ENCODE measurements at places on chromosomes 3 and 15.

DNA sequence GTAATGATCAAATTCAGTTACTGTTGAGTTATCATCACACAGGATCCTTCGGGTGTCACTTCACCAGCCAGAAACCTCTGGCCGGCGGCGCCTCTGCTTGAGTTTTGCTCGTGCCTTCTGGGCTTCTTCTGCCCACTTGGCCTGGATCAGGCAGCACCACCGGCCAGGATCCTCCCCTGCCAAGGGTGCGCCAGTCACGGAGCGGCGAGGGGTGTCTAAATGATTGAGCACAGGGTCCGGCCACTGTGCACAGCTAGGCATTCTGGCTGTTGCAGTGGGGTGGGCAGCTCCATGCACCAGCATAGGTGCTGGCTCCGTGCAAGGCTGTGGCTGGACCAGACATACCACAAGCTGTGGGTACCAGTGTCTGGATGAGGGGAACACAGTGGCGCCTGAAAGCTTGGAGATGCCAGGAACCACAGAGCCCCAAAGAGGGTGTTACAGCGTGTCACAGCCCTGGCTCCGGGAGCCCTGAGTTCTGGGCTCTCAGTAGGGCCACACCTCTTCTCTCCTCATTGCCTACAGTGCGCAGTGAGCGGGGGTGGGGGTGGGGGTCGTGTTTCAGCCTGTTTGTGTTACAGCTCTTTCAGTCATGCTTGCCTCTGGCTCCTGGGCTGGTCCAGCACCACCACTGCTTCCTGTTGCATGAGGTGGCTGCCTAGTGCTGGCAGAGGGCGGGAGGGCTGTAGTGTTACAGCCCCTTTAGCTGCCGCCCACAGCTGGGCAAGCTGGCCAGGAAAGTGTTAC, 169.4 kb downstream of the FNDC3B start:
- no peak for DNase-seq

GRCh38 chr15:46855388-46855787, 861.9 kb upstream of the SEMA6D start:
- no peak for DNase-seq

GRCh38 chr3:136250903-136251460, 842 bp downstream of the PCCB start:
- no peak for DNase-seq

- no peak for DNase-seq
Observed at GRCh38 chr3:4306860-4307259, 3.7 kb downstream of the SETMAR start.

GRCh38 chr3:33032938-33033337, 64.0 kb downstream of the GLB1 start:
- no peak for DNase-seq

DNA sequence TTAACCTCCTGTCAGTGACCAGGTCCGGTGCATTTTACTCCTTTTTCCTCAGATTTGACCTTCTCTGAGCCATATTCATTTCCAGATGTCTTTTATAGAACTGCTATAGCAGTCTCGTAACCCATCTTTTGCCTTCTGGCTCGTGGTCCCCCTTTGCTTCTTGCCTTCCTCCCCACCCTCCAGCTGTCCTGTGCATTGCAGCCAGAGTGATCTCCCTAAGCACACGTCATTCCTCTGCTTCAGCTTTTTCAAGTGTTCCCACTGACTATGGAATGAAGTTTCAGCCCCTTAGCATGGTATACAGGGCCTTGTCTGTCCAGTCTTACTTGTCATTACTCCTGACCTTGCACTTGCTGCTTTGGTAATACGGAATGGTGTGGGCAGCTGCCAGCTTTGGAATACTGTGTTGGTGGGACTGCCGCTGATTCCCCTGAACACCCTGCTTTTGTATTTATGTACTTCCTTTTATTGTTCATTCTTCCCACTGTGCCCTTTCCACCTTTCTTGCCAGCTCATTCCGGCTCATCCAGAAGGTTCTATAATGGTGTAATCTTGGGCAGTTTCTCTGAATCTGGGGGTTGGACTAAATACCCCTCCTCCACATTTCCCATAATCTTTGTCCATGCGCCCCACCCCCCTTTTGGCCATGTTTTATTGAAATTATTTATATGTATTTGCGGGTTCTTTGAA, 38.9 kb downstream of the SLC25A26 start:
- no peak for DNase-seq

DNA sequence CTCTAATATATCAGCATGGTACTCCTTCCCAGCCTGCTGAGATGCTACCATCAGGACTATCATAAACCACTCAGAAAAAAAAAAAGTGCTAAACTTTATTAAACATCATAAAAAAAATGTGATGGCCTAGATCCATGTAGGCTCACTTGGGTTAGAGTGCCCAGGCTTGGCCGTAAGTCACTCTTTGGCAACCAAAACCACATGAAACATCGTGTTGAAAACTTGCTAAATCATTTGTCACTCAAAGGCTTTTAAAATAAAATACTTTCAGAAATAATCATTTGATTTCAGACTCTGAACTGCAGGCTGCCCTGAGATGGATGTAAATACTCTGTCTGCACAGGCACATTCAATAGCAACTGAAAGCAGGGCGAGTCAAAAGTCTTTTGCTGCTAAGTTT, 78.4 kb upstream of the WNT5A start:
- no peak for DNase-seq

DNA sequence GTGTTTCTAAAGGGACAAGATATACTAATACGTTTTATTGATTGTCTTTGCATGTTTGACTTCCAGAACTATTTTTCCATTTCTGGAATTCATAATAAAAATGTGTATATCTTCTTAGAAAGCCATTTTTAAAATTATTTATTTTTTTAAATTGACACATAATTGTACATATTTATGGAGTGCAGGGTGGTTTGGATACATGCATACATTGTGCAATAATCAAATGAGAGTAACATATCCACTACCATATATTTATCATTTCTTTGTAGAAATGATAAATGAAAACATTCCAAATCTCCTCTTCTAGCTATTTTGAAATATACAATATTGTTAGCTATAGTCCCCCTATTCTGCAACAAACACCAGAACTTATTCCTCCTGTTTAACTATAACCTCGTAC, 156.5 kb upstream of the ABI3BP start:
- DNase-seq: no peak

GRCh38 chr15:68042156-68042854, 11.8 kb upstream of the PIAS1 start:
- DNase-seq: no peak

DNA sequence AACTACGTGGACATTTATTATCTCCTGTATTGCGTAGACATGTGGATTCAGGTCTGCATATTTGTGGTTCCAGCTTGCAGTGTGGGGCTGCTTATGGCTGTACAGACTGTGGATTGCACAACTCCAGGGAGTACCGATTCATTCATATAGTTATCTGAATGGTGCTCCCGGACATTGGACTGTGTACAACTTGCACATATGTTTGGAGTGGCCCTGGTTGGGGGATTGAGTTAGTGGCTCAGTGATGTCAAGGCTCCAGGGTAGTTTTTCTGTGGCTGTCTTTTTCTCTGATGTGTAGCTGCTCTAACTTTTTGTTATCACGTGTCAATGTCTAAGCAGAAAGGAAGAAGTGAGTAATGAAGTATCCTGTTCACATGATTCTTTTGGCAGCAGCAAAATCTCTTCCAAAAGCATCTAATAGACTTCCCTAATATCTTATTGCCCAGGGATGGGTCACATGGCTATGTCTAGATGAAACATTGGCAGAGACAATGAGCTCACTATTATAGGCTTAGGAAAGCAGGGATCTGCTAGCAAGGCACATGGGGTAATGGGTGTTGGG, 15.8 kb downstream of the ST3GAL6 start:
- DNase-seq: no peak

- DNase-seq: no peak
Observed at GRCh38 chr3:136385457-136385856, 135.3 kb downstream of the PCCB start.

- DNase-seq: no peak
Observed at GRCh38 chr3:157594413-157594812, 91.2 kb upstream of the VEPH1 start.

GRCh38 chr3:152051501-152052404, 178.3 kb downstream of the SUCNR1 start:
- DNase-seq: no peak

GRCh38 chr3:133477487-133477886, 77.6 kb downstream of the BFSP2 start:
- DNase-seq: no peak

DNA sequence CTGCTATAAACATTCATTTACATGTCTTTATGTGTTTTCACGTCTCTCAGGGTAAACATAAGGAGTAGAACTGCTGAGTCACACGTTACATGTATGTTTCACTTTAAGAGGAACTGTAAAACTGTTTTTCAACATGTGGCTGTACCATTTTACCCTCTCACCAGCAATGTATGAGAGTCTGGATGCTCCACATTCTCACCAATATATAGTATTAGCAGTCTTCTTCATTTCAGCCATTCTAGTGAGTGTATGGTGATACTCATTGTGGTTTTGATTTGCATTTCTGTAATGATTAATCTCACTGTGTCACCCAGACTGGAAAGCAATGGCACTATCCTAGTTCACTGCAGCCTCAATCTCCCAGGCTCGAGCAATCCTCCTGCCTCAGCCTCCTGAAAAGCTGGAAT, 37.1 kb downstream of the PHC3 start:
- DNase-seq: no peak

DNA sequence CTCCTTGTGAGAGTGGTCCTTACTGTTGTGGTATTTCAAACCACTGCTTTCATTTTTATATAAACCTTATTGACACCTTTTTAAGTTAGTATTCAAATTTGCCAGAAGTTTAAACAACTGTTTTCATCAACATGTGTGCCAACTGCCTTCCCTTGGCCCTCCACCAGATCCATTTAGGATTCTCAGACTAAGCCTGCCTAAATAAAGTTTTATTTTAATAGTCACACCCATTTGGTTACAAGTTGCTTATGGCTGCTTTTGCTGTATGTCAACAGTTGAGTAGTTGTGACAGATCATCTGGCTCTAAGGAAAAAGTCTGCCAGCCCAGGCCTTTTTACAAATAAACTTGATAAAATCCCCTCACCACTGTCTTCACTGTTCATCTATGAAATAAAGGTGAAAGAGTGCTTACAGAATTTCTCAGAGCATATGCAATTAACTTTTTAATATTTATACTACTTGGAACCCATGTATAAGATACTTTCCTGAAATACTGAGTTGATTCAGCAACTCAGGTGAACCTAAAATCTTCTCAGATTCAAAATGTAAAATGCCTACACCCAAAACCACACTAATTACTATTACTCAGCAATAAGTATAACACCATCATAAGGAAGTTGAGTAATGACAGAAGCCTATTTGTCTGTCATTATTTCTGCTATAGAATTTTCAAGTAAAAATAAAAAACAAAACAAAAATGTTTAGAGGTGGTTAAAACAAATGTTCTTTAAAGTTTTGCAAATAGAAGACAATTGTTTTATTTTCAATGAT, 35.1 kb downstream of the PEAK1 start:
- no peak for DNase-seq

DNA sequence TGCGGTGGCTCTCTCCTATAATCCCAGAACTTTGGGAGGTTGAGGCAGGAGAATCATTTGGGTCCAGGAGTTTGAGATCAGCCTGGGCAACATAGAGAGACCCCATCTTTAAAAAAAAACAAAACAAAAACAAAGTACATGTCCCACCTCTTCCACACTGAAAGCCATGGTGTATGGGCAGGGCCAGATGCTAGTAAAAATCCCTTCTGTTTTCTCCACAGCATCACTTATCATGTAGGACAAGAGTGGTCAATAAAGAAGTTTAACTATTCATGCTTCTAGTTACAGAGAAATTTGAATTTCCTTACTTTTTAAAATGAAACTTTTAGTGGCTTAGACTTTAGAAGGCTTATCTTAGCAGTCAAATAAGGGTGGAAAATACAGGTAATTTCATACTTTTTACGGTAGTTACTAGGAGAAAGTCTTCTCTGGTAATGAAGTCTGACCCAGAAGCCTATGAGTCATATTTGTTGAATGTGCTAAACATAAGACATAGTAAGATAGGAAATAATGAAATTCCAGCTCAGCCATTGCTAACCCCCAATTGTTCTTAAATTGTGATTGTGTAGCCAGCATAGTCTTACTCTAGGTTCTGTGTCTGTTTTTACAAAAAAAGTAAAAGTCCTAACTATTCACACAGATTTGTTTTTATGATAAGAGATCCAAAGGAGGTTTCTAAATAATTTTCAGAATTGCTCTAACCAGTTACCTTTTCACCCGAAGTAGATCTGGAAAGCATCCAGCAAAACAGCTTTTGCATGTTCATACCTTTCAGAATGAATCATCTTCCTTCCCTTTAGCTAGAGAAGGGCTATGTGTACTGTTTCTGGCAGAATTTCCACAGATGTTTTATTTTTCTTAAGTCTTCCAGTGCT, 16.4 kb upstream of the ZNF609 start:
- DNase-seq: no peak

DNA sequence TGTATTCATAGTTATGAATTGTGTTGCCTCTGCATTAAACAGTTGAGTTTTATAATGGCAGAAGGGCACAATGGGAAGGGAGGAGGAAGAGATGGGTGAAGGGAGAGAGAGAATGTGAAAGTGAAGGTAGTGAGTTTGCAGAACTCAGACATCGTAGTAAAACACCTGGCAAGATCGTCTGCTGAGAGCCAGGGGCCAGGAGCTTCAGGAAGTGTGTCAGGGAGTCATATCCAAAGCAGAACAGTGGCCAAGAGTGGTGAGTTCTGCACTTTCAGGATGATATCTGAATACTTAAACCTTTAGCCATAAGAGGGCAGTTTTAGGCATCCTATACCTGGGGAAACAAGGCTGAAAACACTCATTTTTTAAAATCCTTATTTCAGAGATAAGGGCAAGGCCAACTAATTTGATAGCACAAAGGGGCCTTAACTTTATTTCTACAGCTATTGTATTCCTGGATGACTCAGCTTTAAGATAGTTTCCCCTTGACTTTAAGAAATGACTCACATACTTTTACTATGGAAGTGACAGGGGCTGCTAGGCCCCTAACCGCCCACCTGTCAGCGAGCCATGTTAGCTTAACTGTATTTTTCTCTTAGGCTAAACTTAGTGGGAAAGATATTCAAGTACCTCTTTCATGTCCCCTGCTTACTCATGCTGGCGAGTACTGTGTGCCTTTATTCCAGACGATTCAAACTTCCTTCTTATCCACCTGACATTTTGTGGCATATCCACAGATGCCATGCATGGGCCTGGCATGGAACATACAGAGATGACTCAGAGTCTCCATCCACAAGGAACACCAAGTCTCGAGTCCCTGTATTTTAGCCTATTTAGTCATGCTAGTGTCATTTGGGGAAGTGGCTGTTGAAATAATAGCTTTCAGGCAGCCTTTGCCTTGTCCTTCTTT, 53.9 kb downstream of the RLBP1 start:
- peak; percentile 73 for DNase-seq

Measured in stimulated activated CD4-positive, alpha-beta T cell treated with anti-CD3 and anti-CD28 coated beads, TNF-alpha, amount 100 ng/mL, for 24 hours (primary cell).